ENCODE measurements at places on chromosomes 5 and 9.

DNA sequence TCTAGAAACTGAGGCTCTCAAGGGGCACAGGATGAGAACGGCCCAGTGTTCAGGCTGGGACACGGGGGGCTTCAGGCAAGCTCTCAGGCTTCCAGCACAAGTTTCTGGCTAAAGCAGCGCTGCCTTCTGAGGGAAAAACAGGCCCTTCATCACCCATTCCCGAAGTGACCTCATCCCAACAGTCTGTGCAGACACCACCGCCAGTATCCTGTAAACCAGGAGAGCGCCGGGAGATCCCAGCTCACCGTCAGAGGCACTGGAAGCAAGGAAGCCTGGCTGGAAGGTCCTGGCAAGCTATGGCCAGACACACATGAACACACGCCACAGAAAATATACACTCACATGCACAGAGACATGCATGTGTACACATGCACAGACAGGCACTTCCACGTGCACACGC lies 8.8 kb downstream of the SLC12A7 start:
- DNase-seq: no peak

DNA sequence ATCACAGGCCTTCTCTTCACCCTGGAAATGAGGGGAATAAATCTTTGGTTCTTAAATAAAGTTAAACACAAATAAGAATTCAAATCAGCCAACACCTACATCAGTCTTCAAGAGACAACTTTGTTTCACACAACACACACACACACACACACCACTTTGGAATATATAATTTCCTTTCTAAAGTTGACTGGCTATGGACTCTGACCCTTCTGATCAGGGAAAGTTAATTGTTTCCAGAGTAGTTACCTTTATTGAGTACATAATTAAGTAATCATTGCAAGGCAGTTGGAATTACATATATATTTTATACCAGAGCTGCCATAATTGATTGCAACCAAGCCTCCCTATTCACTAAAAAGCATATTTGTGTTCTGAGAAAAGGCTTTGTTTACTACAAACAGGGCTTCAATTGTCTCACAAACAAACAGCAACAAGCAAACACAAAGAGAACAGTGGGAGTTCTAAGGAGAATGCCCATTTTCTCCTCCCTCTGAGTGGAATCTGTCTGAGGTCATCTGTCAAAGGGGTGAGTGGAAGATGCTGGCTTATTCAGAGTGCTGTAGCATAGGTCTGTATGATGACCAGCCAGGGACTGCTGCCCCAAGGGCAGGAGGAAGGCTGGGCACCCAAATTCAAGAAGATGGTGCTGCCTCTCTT lies 136.6 kb downstream of the SEMA6A start:
- no peak for DNase-seq

- DNase-seq: no peak
These were observed 123.8 kb downstream of the DMRT2 start for GRCh38 chr9:1173993-1174392.

DNA sequence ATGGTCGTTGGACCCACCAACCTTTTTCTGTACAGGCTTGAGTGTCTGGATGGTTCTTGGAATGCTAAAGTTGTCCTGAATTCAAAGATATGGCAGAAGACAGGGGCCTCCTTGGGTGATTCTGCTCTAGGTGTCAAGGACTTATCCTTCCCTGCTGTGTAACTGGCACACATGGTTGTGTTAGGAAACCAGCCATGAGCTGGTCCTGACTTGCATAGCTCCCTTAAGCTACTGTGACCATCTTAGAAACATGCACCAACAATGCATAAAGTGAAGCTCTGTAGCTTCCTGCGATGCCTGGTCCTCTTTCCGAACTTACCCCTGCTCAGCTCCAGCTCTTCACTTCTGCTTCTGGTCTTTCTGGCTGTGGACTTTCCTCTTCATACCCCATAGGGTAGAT lies 224.6 kb downstream of the TLE4 start:
- DNase-seq: no peak

- no peak for DNase-seq
These were observed 28.1 kb downstream of the PDE6A start for GRCh38 chr5:149916334-149917072.

DNA sequence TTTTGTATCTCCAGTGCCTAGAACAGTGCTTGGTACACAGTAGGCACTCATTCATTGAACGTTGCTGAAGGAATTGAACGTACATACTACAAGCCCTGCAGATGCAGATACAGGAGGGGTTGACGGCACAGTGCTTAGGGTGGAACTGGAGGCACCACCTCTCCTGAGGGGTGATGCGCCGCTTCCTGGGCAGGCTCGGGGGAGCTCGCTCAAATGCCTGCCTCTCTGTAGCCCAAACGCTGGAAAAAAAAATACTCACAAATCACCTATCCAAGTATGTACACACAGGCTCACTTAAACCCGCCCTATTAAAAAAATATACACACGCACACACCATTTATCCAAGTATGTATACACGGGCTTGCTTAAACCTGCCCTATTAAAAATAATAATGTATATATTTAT lies 536 bp upstream of the COMMD10 start:
- DNase-seq: no peak
